RWPE2 (cell line): ENCODE measurements at places on chromosomes 16 and 17.
A peak's percentile ranks its signal among the peaks of the same experiment; 100 is the strongest.

DNA sequence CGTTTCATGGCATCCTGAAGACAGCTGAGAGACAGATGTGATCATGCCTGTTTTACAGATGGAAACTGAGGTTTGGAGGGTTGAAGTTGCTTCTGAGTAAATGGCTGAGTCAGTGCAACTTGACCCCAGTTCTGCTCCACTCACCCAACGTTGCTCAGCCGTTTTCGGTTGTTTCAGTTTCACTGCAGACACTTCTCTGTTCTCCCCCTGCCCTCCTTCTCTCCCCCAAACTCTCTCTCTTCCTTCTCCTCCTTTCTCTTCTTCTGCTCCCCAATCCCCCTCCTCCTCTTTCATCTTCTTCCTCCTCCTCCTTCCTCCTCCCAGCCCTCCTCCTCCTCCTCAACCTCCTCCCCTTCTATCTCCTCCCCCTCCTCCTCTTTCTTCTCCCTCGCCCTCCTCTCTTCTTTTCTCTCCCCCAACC lies 9.4 kb upstream of the CEP20 start:
- no peak for DNase-seq

DNA sequence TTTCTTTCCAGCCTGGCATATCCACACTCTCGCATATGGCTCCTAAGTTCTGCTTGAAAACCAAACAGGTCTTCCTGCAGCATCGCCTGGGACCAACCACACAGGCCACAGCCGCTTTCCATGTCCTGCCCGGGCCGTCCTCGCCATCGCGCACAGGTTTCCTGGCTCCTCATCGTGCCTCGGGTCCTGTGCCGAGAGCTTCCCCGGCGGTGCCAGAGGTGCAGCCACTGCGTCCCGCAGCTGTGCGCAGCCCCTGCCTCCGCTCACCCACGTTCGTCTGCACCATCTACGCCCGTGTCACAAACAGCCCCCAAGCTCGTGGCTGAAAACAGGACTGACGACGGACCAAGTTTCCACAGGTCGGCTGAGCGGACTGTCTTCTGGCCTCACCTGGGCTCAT lies 6.3 kb upstream of the ZFPM1 start:
- DNase-seq = no peak

DNA sequence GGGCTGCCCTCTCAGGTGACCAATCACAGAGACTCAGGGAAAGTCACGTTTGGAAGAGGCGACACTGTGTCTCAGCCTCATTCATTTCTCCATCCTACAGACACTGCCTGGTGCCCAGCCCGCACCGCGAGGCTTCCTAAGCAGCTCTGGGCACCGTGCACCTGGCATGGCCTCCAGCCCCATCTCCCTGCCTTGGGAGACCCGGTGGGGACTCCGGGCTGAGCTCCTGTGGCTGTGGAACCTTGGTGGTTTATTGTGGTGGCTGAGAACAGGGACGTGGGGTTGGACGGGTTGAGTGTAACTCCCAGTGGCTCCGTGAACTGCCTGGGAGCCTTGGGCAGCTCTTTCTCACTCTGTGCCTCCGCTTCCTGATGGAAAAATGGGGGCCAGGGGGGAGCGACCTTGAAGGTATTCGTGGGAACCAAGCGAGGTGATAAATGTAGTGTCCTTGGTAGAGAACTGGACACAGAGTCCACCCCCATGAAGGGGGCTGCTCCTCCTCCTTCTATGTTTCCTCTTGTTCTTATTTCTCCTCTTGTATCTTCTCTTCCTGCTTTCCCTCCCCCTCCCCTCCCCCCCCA lies 215.4 kb downstream of the SEC14L1 start:
- DNase-seq = no peak

DNA sequence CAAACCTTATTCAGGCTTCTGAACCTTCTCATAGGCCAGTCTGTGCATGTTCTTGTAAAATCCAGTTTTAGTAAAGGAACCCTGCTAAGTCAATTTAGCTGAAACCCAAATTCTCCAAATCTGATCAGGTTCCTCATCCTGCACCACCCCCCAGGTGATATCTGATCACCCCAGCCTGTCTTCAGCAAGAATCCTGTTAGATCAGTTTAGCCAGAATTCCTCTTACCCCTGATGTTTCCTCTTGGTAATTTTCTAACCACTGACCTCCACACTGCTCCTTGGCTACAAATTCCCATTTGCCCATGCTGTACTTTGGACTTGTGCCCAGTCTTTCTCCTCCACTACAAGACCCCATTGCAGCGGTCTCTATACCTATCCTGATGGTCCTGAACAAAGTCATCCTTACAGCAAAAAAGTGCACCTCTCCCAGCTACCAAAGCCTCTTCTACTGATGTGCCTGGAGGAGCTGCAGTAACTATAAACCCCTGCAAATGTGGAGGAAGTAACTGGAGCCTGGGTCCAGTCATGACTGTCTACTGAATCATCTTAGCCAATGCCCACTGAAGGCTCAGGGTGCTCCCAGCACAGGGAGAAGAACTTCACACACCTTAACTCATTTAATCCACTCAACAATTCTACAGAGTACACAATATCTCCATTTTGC lies 23.8 kb downstream of the TEX14 start:
- no peak for DNase-seq

DNA sequence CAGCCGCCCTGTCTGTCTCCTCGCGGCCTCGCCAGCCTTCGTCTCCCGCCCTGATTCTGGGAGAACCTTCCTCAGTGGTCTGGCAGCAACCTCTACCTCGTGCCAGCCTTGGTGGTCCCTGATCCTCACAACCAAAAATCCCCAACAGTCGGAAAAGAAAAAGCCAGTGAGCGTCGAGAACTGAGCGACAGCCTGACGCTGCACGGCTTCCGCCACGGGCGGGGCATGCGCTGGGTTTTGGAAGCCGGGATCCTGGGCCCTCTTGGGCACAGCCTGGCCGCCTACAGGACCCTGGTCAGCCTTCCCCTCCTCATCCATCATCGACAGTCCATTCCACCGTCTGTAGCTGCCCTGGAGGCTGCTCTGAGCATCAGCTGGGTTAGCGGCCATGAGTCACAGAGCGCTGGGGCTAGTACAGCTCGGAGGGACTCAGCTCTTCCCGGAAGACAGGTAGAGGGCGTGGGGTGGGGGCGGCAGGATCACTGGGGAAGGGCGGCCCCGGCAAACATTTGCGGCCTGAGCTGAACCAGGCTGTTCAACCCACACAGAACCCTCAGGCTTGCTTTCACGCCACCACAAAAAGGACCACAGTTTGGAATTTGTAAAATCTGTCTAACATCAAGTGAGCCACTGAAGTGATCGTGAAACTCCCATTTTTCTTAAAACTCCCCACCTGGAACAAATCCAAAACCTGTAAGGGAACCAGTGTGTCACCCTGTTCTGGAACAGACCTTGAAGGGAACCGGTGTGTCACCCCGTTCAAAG lies 55.4 kb upstream of the DOC2B start:
- peak; percentile 29 for DNase-seq

DNA sequence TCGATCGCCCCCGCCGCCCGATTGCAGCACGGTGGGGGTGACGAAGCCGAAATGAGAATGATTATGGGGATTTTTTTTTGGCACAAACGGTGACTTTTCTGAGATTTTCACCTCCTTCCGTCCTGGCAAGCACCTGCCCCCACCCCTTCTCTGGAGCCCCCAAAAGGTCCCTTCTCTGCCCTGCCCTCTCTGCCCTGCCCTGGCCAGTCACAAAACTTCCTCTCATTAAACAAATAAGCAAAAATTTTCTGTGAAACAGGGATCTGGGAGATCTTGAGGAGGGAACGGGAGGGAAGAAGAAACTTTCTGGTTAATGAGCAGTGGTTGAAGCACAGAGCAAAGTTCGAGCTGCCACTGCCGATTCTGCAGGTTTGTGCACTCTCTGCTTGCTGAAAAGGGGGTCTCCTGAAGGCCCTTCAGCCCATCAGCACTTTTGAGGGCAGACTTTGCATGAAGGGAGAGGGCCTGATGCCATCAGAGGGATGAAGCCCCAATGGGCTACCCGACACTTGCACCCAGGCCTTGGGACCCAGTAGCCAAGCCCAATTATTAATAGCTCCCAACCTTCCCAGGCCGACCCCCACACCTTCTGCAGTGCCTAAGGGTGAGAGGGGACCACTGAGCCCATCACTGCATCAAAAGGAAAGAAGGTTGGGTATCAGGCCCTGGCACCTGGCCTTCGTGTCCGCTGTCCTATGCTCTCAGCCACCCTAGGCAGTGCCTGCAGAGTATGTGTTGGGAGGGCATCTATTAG lies 1.0 kb upstream of the HOXB8 start:
- peak; percentile 25 for DNase-seq

GRCh38 chr17:82638183-82638773 lies 10.0 kb downstream of the WDR45B start:
- DNase-seq = no peak

DNA sequence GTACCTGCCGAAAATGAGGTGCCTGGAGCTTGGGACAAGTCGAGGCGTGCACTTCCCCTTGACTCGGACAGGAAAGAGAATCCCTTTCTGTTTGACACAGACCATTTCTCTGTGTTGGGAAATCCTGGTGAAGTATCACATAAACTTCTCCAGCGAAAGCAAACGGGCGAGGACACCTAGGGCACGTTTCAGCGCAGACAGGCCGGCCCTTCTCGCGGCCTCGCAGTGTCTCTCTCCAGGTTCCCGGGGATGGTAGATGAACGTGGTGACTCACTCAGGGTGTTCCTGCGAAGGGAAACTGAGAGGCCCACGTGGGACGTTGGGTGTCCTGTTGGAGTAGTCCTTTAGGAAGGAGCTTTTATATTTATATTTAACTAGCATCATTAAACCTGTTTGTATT lies 36.3 kb upstream of the ZNF750 start:
- DNase-seq = peak; percentile 94

DNA sequence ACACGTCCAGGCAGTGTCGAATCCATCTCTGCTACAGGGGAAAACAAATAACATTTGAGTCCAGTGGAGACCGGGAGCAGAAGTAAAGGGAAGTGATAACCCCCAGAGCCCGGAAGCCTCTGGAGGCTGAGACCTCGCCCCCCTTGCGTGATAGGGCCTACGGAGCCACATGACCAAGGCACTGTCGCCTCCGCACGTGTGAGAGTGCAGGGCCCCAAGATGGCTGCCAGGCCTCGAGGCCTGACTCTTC lies 7.2 kb upstream of the CD68 start:
- peak; percentile 99 for DNase-seq

DNA sequence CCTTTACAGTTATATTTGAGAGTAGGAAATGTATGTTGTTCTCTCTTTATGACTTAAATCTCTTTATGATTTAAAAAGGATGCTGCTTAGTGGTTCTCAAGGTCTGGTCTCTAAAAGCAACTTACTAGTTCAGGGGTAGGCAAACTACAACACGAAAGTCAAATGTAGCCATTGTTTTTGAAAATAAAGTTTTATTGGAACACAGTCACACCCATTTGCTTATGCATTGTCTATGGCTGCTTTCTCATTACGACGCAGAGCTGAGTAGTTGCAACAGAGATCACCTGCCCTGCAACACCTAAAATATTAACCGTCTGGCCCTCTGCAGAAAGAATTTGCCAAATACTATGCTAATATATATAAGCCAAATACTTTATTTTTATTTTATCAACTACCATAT lies 58.2 kb downstream of the HELZ start:
- no peak for DNase-seq

DNA sequence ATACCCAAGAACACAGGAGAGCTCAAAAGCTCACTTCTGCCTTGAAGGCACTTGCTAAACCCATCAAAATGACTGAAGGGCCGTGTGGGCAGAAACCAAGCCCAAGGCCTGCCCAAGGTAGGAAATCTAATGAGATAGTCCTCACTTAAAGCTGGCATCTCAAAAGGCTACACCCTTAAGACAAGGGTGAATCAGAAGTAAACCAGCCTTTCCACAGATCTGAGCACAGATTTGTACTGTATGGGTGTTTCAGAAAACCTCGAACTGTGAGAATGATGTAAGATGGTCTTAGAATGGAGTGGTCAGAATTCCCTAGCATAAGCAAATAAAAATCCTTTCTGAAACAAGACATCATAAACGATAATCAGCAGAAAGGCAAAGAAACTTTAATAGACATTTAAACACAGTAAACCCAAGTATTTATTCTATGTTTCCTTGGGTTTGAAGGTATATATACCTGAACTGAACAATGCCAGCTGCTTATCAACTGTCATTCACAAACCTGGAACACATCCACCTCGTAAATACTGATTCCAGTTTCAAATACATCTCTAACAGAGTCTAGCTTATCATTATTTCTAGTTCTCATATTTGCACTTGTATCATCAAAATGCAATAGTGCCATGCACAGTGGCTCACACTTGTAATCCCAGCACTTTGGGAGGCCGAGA lies 37.8 kb downstream of the GLG1 start:
- no peak for DNase-seq

GRCh38 chr16:29014561-29015069 lies 29.8 kb downstream of the LAT start:
- DNase-seq = no peak

DNA sequence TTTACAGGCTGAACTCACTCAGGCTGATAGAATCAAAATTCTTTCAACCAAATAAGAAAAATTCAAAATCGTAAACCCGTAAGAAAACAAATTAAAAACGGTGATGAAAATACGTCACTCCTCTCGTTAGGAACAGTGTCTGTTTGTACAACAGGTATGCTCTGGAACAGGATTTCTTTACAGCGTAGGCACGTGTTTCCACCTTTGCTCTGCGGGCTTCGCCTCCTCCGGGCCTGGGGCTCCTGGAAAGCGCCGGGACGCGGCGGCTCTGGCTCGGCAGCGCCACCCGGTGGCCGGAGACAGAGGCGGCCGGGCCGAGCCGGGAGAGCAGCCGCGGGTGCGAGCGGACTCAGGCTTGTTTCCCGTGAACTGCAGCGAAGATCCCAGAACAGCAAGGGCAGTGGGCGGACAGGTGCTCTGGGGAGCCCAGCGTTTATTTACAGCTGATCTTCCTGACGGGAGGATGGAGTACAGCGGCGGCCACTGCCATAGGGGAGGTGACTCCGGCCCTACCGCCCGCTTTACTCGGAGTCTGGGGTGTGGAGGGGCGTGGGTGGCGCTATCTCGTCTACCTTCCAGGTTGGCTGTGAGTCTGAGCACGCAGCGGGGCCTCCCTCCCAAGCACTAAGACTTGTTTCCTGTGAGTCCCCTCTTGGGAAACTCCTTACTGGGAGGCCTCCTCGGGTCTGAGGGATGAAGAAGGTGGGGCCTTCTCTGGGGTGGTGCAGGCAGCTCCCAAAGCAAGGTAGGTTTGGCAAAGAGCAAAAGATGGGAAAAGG lies 40.5 kb upstream of the ATP2A3 start:
- no peak for DNase-seq

- no peak for DNase-seq
Measured at GRCh38 chr16:26952411-26952810, 114.3 kb upstream of the C16orf82 start.

DNA sequence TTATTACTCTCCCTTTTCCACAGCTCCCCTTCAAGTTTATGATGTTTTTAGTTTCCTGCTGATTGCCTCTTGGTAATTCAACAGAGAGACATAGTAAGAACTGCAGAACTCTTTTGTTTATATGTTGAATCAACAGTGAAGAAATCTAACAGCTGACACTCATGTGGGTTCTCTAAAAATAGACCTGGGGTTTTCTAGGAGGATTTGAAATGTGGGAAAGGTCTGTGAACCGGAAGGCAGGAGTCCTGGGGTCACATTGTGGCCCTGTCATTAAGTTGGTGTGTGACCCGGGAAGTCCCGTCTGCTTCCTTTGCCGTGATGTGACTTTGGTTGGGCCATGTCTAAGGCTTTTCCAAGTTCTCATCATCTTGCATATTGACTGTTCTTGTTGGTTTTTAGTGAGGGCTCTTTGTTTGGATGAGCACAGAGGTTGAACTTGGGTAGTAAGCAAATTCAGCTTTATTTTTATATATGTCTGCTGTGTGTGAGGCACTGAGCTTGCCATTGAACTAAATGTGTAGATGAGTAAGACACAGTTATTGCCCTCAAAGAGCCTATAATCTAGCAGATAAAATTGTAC lies 48.5 kb upstream of the HS3ST3A1 start:
- no peak for DNase-seq

GRCh38 chr17:76382351-76382802 lies 2.0 kb upstream of the SPHK1 start:
- DNase-seq = peak; percentile 83
